ENCODE measurements at places on chromosomes 3 and 15.

GRCh38 chr15:89982315-89983055, 18.6 kb upstream of the ZNF710 start:
- DNase-seq: no peak

- no peak for DNase-seq
These were observed 196.1 kb upstream of the IGF1R start for GRCh38 chr15:98452238-98452637.

GRCh38 chr3:14803981-14804834, 14.6 kb upstream of the FGD5 start:
- no peak for DNase-seq

DNA sequence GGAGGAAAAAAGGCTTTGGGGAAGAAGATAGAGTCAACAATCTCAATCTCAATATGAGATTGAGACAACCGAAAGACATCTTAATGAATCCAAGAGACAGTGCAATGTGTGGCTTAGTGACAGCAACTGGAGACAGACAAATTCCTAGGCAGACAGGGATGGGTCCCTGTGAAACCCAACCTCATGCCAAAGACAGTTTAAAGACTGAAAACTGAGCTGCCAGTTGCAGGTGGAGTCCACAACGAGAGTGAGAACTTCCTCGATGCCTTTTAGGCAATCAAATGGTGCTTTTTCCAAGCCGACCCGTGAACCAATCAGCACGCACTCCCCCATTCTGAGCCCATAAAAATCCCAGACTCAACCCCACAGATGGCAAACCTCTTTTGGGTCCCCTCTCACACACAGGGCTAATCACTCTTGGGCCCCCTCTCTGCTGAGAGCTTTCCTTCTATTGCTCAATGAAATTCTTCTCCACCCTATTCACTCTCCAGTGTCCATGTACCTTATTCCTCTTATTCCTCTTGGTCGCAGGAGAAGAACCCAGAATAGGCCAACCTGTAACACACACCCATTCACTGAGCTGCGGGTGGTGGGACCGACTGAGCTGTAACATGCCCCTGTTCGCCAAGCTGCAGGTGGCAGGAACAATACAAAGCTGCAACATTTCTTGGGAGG, 34.8 kb downstream of the ZMAT3 start:
- no peak for DNase-seq

- DNase-seq: no peak
These were observed 4.0 kb upstream of the CHRNB4 start for GRCh38 chr15:78645009-78645408.

DNA sequence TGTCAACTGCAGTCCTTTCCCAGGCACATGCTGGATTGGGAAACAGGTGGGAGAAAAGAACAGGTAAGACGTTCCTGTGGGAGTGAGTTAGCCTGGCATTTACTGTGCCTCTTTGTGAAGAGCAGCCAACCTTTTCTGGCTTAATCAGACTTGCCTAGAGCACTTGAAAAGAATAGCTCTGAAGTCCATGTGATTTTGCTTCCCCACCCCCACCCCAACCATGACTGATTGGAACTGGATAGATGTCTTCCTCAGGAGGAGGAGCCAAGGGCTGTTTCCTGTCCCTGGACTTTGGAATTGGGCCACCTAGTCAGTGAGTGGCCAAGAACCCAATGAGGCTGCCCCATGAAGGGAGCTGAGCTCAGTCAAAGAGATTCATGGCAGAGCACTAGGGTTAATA, 4.7 kb upstream of the TMEM41A start:
- no peak for DNase-seq

All from stimulated activated CD8-positive, alpha-beta memory T cell treated with anti-CD3 and anti-CD28 coated beads, Interleukin-4, amount 100 ng/mL, for 1 hour (primary cell).